Activated CD4-positive, CD25-positive, alpha-beta regulatory T cell (primary cell): ENCODE measurements at places on chromosomes 1 and 21.

GRCh38 chr1:58318157-58319005 is 228.1 kb downstream of the OMA1 start:
- no peak for DNase-seq

DNA sequence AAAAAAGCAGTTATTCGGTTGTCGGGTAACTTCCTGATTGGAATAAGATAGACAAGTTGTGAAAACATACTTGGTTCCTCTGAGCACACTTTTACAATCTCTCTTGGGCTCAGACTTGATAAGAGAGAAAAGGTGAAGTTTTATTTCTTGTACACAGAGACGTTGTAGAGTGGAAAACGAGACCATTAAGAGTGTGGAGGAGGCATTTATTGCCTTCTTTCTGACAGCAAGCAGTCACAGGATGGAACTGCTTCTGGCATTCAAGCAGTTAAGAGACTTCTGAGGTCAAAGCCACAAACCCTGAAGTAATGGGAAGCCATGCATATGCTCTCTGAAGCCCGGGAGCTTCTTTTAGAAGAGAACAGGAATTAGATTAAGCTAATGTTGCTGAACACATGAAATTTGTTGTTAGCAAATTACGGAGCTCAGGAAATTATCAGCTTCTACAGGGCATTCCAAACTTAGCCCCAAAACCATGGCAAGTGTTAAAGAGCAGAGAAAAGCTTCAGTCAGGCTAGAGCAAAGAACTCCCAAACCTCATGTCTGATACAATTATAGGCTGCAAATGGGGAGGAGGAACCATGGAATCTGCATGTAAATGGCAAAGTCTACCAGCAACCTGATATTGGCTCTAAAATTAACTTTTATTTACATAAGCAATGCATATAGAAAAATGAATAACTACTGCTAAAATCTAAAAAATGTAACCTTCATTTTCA is 26.0 kb downstream of the S1PR1 start:
- DNase-seq, result no peak

DNA sequence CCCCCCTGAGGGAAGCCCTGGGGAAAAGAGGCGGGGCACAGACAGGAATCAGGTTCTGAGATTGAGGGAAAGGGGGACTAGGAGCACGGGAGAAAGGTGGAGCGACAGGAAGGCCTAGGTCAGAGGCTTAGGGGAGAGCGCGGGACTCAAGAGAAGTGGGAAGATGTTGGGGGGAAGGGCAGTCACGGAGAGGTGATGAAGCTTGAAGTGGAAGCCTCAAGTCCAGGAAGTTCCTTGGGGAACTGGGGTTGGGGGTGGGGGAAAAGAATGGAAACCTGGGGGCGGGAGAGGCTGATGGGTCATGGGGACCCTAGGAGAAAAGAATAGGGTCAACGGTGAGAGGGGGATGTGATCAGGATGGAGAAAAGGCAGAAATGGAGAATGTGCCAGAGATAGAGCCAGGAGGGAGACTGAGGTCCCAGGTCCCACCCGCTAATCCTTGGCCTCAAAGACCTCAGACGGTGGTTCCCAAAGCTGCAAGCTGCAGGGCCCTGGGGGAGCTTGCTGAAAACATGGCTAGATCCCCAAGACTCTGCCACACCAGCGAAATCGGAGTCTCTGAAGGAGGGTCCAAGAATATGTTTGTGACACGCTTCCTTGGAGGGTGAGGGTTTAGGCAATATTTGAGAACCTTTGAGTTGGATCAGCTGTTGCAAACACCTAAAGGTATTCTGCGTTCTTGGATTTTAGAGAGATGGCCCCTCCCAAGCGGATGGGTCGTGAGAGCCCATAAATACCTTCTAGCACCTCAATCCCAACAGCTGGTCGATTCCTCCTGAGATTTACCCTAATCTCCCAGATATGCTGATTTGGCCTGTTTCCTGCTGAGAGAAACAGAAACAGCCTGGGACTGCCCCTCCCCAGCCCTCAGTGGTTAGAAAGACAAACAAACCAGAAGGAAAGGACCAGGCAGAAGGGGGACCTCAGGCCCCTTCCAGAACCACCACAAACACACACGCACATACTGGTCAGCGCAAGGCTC is 3.6 kb downstream of the C1orf232 start:
- DNase-seq, result no peak

DNA sequence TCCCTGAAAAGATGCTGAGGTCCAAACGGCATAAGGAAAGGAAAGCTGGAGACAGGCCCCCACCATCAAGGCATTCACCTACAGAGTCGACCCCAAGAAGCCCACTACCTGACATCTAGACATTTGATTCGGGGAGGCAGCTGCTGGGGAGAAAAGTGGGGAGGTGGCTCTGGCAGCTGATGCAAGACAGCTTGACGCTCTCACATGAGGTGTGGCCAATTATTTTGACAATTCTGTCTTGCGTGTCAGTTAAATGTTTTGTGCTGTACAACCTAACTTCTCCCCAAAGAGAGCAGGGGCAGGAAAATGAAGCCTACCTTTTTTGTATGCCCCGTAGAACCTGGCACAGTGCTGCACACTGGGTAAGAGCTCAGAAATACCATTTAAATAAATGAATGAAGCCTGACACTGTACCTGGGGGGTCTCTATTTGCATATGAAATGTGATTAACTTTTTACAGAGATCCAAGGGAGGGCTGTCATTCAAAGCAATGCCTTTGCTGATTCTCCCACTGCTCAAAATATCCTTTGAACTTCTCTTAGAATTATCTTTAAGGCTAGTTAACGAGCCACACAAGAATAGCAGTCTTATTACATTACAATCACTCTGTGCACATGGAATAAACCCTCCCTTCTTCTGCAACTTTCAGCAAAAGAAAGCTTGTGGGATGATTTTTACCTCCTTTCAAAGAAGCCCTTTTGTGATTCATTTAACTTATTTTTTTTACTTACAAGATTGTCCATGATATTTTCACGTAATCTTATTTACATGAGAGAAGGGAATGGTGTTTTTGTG is 163.2 kb downstream of the TNR start:
- no peak for DNase-seq

DNA sequence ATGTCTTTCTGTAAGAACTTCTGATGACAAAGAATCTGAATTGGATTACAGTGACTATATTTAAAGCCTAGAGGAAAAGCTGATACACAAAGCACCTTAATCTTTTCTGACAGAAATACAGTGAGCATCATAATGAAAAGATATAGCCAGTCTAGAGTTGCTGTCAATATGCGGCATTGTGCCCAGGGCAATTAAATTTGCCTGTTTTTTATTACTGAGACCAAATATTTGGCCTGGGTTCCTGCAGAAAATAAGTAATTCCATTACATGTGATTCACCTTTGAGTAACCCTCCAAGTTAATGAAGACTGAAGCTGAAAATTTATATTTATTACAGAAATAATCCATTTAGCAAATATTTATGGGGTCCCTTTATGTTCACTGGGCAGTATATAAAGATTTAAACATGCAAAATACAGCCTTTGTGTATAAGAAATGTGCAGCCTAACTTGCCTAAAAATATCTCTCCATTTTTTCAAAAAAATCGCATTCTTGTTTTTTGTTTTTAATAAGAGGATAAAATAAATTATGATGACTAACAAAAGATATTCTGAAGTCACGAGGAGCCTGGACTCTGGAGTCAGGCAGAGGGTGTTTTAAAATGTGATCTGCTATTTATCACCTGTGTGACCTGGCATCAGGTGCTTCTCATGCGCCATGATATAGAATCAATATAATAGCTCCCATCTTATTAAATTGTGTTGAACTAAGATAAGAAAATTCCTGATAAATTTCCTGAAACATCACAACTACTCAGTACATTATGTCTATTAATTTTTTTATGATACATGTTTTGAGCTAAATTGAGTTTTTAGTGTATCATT is 83.6 kb downstream of the SGIP1 start:
- DNase-seq, result no peak

- DNase-seq, result no peak
Measured at GRCh38 chr1:3575993-3576392, 35.3 kb downstream of the MEGF6 start.

GRCh38 chr1:66434096-66434495 is 99.9 kb upstream of the SGIP1 start:
- no peak for DNase-seq

DNA sequence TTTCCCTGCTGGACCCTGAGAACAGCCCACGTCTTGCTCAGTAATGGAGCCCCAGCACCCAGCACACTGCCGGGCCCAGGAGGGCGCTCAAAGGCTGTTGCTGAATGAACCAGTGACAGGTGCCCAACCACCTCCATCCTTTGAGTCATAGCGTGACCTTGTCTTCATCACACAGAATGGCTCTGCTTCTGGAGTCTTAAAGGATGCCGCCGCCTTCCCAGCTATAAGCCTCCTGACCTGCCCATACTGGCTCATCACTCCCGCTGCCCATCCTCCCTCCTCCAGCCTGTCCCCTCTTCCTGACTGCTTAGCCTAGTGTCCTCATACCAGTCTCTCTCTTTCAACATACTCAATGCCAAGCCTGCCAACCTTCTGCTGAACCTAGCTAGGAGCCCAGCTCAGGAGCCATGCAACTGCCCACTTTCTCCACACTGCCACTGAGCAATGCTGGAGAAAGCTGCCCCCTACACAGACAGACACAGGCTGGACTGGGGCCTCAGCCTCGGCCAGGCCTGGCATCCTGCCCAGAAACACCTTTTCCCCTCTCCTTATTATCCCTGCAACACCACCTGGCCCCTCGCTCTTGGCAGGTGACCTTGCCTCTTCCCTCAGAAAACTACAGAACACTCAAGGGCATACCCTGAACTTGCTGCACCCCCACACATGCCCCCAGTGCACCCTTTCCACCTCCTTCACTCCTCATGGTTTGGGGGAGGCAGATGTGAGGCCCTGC is 14.1 kb downstream of the TTC39A start:
- DNase-seq, result no peak

DNA sequence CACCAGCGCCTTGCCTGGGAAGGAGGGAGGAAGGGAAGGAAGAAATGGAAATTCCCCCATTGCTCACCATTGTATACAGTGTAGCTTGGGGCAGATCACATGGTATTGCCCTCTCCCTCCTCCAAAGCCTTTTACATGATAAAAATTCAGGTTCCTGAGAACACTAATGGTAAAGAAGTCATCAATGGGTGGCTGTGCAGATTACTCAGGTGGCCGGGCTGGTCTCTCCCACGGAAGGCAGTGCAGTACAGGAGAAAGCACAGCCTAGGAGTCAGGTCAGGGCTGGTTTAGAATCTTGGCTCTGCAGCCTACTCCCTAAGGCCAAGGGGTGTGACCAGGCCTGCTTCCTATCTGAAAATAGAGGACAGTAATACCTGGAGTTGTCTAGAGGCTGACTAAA is 107.9 kb downstream of the SUSD4 start:
- DNase-seq, result no peak

DNA sequence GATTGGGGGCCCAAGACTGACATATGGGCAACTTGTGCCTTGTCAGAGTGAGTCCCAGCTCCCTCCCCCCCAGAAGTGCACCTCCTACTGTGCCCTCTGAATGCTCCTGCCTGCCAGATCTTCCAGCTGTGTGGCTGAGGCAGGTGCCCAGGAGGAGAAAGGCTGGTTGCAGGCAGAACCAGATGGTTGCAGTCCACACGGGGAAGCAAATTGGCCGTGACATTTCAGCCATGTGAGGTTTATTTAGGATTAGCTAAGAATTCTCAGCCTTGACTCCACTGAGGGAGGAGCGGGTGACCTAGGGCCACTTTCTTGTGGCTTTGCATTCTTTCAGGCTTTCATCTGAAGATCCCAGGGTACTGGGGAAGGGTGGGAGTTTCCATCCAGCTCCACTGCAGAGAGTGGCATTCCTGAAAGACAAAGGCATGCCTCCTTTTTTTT is 33.8 kb downstream of the PEX14 start:
- DNase-seq, result no peak

DNA sequence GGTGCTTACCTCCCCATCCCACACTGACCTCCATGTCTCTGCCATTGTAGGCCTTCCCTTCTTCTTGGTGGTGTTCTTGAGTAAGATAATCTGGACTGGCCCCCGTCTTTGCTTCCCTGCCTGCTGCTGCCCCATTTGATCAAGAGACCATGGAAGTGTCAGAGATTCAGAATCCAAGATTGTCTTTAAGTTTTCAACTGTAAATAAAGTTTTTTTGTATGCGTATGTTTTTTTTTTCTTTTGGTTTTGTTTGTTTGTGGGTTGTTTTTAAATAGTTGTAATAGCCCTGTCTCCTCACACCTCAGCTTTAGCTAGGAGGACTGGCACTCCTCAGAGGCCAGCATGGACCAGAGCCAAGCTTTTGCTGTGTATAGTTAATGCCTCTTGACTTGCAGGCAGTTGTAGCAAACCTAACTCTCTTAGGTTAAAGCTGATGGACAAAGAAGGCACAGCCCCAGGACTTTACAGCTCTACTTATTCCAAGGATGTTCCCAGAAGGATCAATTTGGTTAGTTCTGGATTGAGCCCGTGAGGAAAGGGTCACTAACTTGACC is 5.6 kb upstream of the YBX1 start:
- no peak for DNase-seq

- no peak for DNase-seq
Measured at GRCh38 chr1:118151312-118151937, 33.6 kb downstream of the SPAG17 start.

- no peak for DNase-seq
Measured at GRCh38 chr21:45261093-45261492, 26.6 kb downstream of the POFUT2 start.

DNA sequence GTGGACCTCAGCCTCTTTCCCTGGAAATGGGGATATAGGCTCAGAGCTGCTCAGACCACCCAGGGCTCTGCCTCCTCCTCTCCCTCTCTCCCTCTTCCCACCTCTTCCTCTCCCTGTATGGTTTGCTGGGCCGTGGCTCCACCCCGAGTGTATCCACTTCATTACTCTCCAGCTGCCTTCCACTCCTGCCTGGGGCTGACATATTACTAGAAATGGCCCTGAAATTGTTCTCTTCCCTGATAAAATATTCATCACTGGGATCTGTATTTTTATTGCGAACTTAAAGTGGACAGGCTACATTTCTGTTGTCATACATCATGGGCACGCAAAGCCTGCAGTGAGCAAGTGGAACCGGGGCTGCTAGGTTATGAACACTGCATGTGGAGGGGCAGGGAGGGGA is 225.0 kb downstream of the HHAT start:
- DNase-seq, result no peak

DNA sequence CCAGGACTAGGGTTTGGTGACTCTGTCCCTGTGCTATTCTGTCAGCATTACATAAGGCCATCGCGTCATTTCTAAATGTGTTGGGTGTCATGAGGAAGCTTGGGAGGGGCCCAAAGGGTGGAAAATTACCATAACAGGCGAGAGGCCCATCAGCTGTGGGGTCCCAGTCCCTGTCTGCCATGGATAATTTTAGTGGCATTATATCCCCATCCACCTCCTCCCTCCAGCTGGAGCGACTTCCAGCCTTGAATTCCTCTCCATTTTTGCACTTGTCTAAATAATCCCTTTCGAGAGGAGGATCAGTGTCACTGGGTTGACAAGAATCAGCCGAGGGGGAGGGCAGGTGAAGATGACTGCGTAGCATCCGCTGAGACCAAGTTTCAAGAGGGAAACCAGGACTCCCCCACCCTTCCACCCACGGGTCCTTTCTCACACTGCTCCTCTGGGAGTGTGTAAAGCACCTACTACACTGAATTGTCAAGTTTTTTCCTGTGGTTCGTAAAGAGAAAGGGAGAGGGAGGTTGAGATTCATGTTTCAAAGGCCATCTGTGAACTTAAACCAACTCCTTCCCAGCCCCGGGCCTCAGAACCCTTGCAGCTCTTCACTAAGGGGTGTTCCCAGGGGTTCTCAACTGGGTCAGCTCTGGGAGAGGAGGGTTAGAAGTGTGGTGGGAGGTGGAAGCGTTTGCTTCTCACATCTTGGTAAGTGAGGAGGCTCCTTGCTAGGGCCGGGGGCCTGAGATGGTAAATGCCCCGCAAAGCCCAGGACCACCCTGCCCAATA is 29.2 kb downstream of the VASH2 start:
- no peak for DNase-seq

GRCh38 chr1:96233422-96233821 is 488.2 kb upstream of the PTBP2 start:
- no peak for DNase-seq

- no peak for DNase-seq
Measured at GRCh38 chr1:201715801-201716741, 112.9 kb upstream of the IPO9 start.
